ENCODE measurements at places on chromosomes 12 and 14.

DNA sequence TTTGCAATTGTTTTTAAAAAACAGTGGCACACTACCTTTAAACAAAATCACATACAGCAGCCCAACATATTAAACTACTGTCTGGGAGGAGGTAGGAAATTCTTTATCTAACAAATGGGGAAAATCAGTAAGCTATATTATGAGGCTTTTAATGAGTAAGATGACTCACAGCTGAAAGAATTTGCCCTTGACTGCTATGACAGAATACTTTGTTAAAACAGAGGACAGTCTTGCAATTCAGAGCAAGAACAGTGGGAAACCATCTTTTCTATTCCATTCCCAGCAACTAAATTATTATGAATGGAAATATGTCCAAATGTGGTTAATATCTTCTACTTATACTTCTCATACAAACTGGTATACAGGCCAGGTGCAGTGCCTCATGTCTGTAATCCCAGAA, 49.2 kb upstream of the SGPP1 start:
- DNase-seq: no peak

DNA sequence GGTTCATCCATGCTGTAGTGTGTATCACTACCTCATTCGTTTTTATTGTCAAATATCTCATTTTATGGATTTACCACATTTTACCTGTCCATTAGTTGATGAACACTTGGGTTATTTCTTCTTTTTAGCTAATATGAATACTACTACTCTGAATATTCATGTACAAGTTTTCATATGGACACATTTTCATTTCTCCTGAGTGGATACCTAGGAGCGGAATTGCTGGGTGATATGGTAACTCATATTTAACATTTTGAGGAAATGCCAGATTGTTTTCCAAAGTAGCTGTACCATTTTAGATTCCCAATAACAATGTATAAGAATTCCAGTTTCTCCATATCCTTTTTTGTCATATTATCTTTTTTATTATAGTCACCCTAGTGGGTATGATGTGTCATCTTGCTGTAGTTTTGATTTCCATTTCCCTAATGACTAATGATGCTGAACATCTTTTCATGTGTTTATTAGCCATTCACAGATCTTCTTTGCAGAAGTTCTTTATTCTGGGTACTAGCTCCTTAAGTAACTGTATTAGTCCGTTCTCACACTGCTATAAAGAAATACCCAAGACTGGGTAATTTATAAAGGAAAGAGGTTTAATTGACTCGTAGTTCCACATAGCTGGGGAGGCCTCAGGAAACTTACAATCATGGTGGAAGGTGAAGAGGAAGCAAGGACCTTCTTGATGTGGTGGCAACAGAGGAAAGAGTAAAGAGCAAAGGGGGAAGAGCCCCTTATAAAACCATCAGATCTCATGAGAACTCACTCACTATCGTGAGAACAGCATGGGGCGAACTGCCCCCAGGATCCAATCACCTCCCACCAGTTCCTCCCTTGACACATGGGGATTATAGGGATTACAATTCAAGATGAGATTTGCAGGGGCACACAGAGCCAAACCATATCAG, 11.9 kb downstream of the NRDE2 start:
- DNase-seq: no peak

DNA sequence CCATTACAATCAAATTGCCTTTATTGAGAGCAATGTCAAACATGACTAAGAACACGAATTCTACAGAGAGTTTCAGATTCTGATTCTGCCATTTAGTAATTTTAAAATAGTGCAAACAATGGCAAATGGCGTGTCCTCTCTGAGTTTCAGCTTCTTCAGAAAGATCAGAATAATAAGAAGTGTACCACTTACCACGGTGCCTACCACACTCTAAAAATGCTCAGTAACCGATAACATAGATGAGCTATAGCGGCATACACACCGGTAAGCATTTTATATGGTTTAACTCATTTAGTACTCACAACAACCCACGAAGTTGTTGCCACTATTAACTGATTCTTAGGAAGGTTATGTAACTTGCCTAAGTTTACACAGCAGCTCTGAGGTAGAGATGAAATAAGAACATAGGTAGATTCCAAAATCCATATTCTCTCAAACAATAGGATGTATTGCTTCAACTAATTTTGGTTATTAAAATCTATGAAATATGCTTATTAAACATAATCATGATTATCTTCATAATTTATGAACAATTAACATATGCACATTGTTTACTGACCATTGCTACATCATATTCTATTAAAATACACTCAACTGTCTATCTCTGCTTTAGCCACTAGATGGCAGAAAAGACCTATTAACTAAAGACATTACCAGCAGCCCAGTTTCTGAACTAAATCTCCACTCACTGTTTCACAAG, 38.3 kb downstream of the SLC6A15 start:
- peak; percentile 3 for DNase-seq

GRCh38 chr12:124281309-124281708, 13.6 kb upstream of the RFLNA start:
- no peak for DNase-seq

DNA sequence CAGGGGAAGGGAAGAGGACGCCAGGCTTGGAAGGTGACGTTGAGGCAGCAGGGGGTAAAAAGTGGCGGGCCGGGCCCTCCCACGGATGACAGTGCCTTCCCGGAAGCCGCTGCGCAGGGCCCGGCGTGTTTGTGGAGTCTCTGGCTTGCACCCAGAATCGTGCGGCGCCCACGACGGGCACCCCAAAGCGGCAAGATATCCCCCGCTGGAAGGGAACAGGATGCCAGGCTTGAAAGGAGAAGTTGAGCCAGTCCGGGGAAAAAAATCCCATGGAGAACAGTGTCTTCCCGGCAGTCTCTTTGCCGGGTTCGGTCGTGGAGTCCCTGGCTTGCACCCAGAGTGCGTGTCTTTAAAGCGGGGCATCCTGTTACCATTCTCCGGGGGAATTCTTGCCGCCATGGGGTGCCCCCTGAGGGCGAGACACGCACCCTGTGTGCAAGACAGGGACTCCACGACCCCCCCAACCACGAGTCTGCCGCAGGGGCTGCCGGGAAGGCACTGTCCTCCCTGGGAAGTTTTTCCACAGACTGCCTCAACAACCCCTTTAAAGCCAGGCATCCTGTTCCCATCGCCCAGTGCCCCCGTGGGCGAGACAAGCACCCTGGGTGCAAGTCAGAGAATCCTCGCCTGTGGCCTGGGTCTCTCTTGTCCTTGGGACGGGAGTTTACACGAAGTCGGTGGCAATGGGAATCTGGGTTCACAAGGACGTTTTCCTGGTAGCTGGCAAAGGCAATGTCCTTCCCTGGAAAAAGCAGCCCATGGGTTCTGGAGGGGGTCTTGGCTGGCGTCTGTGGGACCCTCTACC, 156.1 kb upstream of the ALG10B start:
- no peak for DNase-seq

- DNase-seq: no peak
These were observed 53.8 kb upstream of the KCNJ8 start for GRCh38 chr12:21828136-21828775.

- no peak for DNase-seq
These were observed 5.3 kb downstream of the NGB start for GRCh38 chr14:77265561-77266335.

DNA sequence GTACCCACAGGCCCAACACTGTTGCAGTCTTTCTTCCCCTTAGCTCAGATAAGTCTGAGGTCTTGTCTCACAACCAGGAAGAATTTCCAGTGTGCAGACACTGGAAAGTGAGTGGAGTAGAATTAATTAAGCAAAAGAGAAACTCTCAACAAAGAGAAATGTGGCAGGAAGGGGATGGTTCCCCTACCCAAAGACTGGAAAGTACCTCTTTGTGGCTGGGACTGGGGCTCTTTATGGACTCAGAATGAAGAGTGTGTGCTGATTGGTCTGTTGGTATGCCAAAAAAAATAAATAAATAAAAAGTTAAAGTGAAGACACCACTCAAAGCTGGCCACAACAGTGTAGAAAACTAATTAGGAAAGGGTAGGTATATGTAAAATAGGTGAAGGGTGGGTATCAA, 26.4 kb downstream of the GLIPR1L1 start:
- DNase-seq: no peak

GRCh38 chr12:117494833-117495655, 133.6 kb upstream of the NOS1 start:
- DNase-seq: peak; percentile 26

DNA sequence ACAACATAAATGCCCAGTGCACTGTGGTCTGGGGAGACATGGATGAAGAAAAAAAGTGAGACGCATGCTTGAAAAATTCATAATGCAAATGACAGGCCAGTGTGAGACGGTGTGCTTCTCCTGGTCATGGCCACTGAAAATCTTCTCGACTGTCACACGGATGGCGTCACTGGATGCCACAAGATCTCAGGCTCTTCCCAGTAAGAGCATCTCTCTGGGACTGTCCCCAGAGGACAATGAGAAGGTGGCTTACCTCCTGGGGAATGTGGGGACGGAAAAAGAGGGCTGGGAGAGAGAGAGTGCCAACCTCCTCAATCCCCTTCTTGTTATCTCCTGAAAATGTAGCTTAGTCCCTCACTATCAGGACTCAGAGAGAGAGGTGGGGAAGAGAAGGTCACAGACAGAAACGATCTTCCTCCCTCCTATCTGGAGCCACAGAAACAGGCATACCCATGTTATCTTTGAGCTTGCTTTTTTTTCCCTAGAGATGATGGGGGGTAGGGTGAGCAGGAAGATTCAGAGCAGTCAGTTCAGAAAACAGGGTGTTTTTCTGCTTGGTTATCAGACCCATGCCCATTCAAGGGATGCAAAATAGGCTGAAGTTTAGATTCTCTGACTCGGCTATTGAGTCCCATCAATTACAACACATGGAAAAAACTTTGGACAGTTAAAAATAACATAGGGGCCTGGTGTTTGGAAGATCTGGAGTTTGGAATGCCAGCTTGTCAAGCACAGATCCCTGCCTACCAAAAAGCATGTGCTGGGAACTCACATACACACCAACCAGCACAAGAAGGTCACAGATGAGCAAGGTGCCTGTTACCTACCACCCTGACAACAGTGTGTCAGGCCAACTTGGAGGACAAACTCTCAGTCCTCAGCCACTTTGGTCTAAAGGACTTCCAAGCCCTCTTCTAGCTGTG, 24.2 kb downstream of the DPF3 start:
- no peak for DNase-seq

DNA sequence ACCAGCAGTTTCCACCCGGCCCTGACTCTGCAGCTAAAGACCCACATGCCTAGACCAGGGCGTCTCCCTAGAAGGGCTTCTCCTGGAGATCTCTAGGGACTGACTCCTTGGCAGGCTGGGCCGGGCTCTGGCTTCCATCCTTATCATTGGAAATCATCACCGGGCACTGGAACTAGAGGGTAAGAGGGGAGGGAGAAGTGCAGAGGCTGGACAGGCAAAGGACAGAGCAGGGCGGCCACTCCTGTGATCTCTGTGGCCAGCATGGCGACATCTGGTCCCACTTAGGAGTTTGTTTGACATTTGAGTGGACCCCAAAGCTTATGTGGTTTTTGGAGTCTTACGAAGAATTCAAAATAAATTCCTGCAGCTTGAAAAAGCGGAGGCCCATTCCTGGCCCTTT, 7.1 kb downstream of the LTBP2 start:
- DNase-seq: no peak

Data from NCI-H1092 (cell line).